Aorta (tissue), 5 donors: ENCODE measurements at places on chromosomes 2 and 18. TPM values are rescaled to one million over a fixed set of nuclear protein-coding genes. Genes with fewer than 3 reads are reported as not detected.

CCDC74A gene
- 1.4 TPM for total RNA-seq

GREB1L gene
- 6.0 TPM for total RNA-seq

ATP8B1 gene
- 101 TPM for total RNA-seq

TANC1 gene
- 56.9 TPM for total RNA-seq

USP37 gene
- total RNA-seq: 13.6 TPM

PASK gene
- total RNA-seq: 5.4 TPM

ETAA1 gene
- total RNA-seq: 14.9 TPM

MAL gene
- total RNA-seq: 1.9 TPM

PCARE gene
- total RNA-seq: not detected

ALS2 gene
- total RNA-seq: 26.4 TPM

UCN gene
- 1.2 TPM for total RNA-seq

LIMS2 gene
- 189 TPM for total RNA-seq

UGT1A1 gene
- total RNA-seq: not detected

GPAT2 gene
- total RNA-seq: 16.2 TPM

OXER1 gene
- total RNA-seq: 4.2 TPM

DSG4 gene
- total RNA-seq: not detected

FIGN gene
- total RNA-seq: 27.8 TPM

SP140L gene
- 21.8 TPM for total RNA-seq

BMP10 gene
- not detected for total RNA-seq
